ENCODE measurements at places on chromosomes 2 and 18.

- no peak for DNase-seq
Measured at GRCh38 chr18:69157906-69158305, 242.8 kb upstream of the DOK6 start.

GRCh38 chr2:66171530-66171929 is 263.4 kb upstream of the MEIS1 start:
- DNase-seq = no peak

GRCh38 chr18:14085770-14086457 is 46.3 kb downstream of the ZNF519 start:
- no peak for DNase-seq

DNA sequence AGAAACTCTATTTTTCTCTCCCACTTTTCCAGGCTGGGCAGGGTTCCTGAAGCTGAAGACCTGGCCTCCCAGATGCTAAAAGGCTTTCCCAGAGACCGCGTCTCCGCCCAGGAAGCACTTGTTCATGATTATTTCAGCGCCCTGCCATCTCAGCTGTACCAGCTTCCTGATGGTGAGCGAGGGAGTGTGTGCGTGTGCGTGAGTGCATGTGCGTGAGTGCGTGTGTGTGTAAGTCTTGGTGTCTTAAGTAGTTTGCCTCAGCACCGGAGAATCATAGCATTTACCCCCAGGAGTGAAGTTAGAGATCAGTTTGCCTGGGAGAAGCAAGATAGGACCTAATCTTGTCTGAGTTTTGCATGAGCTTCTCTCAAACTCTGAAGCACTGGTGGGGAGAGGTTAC is 73.7 kb downstream of the CDK15 start:
- no peak for DNase-seq

GRCh38 chr18:78323453-78324197 is 656.0 kb upstream of the SALL3 start:
- no peak for DNase-seq

GRCh38 chr2:138494265-138494966 is 7.2 kb upstream of the SPOPL start:
- no peak for DNase-seq

GRCh38 chr2:141900826-141901225 is 230.0 kb downstream of the LRP1B start:
- DNase-seq = no peak

DNA sequence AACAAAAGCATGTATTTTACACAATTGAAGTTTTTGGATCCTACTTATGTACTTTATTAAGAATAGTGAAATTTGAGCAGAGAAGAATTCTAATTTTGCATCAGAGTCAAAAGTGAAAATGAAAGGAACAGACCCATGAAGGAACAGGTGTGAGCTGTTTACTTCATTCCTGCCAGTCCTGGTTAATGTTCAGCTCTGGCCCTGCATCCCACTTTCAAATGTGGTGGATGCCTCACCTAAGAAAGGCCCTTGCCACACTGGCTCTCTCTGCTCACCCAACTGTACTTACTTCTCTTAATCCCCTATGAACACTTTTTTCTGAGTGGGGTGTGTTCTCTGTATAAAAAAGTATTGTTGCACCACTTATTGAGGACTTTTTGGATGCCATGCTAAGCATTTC is 22.2 kb downstream of the FAM110C start:
- no peak for DNase-seq

DNA sequence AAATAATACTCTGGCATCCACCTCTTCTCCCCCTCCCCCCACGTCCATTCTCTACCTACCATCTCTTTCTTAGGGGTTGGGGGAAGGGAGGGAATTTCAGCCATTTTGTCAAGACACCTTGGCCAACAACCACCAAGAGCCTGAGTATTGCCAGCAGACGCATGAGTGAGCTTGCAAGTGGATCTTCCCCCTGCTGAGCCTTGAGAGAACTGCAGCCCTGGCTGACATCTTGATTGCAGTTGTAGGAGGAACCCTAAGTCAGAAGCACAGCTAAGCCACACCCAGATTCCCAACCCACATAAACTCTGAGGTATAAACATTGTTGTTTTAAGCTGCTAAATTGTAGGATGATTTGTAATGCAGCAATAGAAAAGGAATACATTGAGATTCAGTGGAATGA is 165.6 kb downstream of the TMEFF2 start:
- DNase-seq = no peak

GRCh38 chr2:37459095-37459981 is 114.9 kb downstream of the QPCT start:
- DNase-seq = no peak

GRCh38 chr2:38671946-38672345 is 6.0 kb downstream of the GALM start:
- no peak for DNase-seq

- DNase-seq = no peak
Measured at GRCh38 chr18:74463254-74463653, 6.1 kb upstream of the DIPK1C start.

- DNase-seq = no peak
Measured at GRCh38 chr2:54047658-54048057, 67.8 kb upstream of the ACYP2 start.

- DNase-seq = no peak
Measured at GRCh38 chr2:126542247-126542646, 113.7 kb upstream of the GYPC start.

DNA sequence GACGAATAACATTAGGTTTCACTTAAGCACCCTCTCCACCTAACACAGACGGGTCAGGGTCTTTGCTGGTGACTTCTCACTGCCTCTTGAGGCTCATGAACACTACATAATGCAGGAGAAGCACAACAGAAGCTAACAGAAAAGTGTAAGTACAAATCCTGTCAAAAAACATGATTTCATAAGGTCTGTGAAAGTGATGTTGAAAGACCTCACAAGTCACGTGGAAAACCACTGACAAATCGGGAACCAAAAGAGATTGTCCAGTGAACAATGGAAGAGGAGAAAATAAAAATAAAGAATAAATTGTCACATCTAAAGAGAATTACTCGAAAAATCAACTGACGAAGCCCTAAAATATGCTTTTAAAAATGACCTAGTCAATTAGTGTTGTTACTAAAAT is 14.0 kb downstream of the PSD4 start:
- no peak for DNase-seq

All from caudate nucleus (tissue), 63 donors.